Caki2 (cell line): ENCODE measurements at places on chromosomes 7 and 10.
A peak's percentile ranks its signal among the peaks of the same experiment; 100 is the strongest.

GRCh38 chr7:152856351-152856750, 96.8 kb downstream of the ACTR3B start:
- no peak for DNase-seq

DNA sequence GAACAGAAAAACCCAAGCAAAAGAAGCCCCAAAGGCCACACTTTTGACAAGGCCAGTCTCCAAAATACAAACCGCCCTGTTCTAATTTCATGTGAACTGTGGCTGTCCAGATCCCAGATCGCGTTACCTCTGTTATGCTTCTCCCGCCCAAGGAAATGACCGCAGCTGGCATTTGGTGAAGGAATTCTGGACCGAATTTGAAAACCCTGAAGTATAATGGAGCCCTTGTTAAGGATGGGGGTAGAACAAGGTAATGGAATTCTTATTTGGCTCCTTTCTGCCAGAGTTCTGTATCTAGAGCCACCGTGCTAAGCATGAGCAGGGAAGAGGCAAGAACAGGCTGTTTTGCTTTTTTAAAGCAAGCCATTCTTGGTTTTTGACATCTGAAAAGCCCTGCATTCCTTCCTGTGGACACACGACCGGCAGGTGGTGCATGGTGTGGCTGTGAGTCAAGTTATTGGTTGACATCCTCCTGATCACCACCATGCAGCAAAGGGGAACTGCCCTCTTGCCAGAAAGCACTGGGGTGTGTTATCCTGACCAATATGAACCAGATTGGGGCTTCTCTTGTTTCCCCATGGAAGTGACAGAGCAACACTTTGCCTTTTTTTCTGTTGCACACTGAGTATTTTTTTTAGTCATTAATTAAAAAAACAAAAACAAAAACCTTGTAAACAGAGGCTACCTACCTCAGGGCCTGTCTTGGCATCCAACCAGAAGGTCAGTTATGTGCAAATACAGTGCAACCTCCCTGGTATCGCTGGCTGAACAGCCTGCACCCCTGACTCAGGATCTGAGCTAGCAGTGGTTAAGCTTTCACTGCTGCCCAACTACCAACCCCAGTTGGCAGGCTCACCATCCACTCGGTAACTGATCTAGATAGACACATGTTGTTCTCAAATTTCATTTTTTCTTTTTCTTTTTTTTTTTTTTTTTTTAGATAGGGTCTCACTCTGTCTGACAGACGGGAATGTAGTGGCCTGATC, 14.2 kb downstream of the UCMA start:
- DNase-seq = peak; percentile 60

GRCh38 chr7:121330053-121330833, 1.4 kb downstream of the WNT16 start:
- DNase-seq = no peak

GRCh38 chr7:12685550-12685949, 1.9 kb upstream of the ARL4A start:
- peak; percentile 79 for DNase-seq

GRCh38 chr10:69406302-69406811, 10.4 kb downstream of the TACR2 start:
- DNase-seq = peak; percentile 38

DNA sequence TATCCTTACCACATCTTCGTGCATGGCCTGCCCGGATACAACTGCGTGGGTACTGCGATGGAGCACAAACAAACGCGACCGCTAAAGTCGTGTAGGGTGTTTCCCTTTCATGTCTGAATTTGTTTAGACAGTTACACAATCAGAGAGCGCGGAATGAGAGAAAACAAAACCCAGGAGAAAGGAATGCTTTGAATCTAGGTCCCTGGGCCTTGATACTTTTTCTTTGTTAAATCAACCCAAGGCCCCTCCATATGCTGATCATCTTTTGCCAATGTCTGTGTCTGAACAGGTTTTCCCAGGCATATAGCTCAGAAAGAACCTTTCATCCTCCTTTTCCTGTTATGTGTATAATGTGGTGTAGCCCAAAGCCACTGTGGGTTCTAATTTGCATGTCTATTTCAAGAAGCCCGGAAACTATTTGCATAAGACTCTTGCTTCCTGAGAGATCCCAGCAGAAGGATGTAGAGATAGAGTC, 145.8 kb downstream of the FRMD4A start:
- DNase-seq = peak; percentile 27

DNA sequence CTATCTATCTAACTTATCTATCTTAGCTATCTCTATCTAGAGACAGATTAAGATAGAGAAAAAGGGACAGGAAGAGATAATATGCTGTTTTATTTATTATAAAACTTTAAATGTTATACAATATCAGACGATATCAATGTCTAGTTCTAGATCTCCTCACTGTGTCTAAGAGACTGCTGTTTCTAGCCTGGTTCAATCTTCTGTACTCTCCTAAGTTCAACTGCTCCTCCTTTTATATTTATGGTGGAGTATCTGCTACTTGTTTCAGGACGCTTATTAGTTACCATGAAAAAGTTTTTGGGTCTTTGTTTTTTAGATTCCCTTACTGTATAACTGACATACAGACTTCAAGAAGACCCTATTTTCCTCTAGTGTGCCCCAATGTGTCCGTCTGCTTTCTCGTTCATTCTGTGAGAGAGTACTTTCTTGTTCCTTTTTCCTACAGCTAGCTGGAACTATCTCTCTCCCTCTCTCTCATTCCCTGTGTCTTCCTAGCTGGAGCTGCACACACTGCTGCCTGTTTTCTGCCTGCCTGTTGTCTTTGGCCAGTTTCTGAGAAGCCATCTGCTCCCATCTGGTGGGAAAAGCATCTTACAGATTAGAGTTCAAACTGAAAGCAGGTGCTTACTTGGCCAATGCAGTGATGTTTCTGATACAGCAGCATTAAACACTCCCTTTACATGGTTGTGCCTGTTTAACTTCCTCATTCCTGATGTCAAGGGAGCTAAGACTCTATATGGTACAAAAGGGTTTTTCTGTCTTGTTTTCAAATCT, 49.4 kb upstream of the ARL4A start:
- no peak for DNase-seq

- peak; percentile 43 for DNase-seq
Measured at GRCh38 chr10:20466731-20467130, 430.4 kb downstream of the NEBL start.

- peak; percentile 6 for DNase-seq
Measured at GRCh38 chr7:53470336-53470970, 435.0 kb downstream of the POM121L12 start.

DNA sequence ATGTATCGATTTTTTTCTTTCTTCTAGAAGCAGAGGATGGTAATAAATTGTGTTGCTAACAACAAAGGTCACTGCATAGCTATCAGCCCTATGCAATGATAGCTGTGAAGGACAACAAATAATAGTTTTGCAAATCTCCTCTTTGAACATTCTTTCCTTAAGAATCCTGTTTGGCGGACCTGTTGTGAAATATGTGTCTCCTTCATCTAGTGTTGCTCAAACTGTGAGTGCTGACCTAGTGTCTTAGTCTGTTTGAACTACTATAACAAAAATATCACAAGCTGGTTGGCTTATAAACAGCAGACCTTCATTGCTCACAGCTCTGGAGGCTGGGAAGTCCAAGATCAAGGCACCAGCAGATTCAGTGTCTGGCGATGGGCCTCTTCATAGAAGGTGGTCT, 53.7 kb downstream of the CAV1 start:
- DNase-seq = no peak

- DNase-seq = no peak
Measured at GRCh38 chr10:78549140-78549935, 515.7 kb downstream of the RPS24 start.

GRCh38 chr10:31058795-31059703, 27.4 kb upstream of the ZNF438 start:
- DNase-seq = no peak

DNA sequence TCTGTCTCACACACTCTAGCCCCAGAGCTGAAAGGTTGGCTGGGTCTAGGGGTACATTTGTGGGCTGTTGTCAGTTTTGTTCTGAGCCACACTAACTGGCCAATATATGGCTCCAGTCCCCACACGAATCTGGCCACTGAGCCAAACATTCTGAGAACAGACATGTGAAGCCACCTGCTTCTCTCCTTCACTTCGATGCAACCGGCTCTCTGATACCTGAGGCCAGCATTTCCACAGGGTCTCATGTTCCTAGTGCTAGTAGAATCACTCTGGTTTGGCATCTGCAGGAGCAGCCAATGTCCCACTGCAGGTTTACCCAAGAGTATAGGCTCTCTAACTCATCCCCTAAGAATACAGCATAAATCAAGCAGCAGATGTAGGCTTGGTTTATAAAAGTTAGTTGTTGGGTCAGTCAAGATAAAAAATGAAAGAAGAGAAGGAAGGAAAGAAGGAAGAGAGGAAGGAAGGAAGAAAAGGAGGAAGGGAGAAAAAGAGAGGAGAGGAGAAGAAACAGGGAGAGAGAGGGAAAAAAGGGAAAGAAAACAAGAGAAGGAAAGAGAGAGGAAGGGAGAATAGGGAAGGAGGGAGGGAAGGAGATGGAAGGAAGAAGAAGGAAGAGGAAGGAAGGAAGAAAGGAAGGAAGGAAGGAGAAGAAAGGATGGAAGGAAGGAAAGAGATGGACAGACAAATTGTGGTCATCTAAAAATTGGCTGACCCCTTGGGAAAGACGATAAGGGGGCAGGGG, 75.1 kb downstream of the STRA8 start:
- no peak for DNase-seq

DNA sequence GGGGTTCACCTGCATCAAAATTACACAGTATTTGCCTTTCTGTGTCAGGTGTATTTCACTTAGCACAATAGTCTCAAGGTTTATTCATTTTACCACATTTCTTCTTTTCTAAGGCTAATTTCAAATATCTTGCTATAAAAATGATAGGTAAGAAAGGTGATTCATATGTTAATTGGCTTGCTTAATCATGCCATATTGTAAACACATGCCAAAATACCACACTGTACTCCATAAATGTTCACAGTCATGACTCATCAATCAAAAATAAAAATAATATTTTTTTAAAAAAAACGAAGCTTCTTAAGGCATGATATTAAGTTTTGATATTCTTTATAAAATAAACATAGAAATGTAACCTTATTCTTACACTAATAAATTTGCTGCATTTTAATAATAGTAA, 947.1 kb downstream of the GRM8 start:
- DNase-seq = no peak

- DNase-seq = no peak
Measured at GRCh38 chr10:113303544-113304146, 249.2 kb upstream of the HABP2 start.

GRCh38 chr10:119724593-119725516, 995 bp upstream of the INPP5F start:
- peak; percentile 58 for DNase-seq
